ENCODE measurements at places on chromosomes 6 and 20. TPM values are rescaled to one million over a fixed set of nuclear protein-coding genes. Genes with fewer than 3 reads are reported as not detected.

TNNC2 gene
- total RNA-seq: 0.59 TPM

RAB32 gene
- 10.4 TPM for total RNA-seq

LRRC73 gene
- total RNA-seq: 0.08 TPM

BMP7 gene
- 16.6 TPM for total RNA-seq

TBXT gene
- total RNA-seq: not detected

FKBP5 gene
- total RNA-seq: 28.6 TPM

FHL5 gene
- total RNA-seq: not detected

CAGE1 gene
- 0.07 TPM for total RNA-seq

PRDM1 gene
- total RNA-seq: 0.62 TPM

HTR1E gene
- total RNA-seq: 0.19 TPM

SIRPB2 gene
- not detected for total RNA-seq

EYA2 gene
- 0.16 TPM for total RNA-seq

VWA7 gene
- total RNA-seq: 0.12 TPM

DEFB132 gene
- not detected for total RNA-seq

ZNF334 gene
- total RNA-seq: 15.2 TPM

HCK gene
- 1.2 TPM for total RNA-seq

RGS17 gene
- total RNA-seq: 12.1 TPM

RNF182 gene
- 9.8 TPM for total RNA-seq

TTLL9 gene
- not detected for total RNA-seq

SCGN gene
- not detected for total RNA-seq

SLC25A27 gene
- total RNA-seq: 16.2 TPM

NKAPL gene
- total RNA-seq: 1.6 TPM

SPATS1 gene
- total RNA-seq: not detected

NAA20 gene
- total RNA-seq: 29.4 TPM

GUCA1A gene
- total RNA-seq: 4.0 TPM

LY86 gene
- not detected for total RNA-seq

BMP2 gene
- 1.0 TPM for total RNA-seq

SLC24A3 gene
- total RNA-seq: 3.0 TPM

R3HDML gene
- total RNA-seq: not detected

TRIM10 gene
- total RNA-seq: not detected

TSHZ2 gene
- 0.49 TPM for total RNA-seq

DBNDD2 gene
- 28.0 TPM for total RNA-seq

AFDN gene
- 200 TPM for total RNA-seq
